Eye (tissue), 1 donor: ENCODE measurements at places on chromosomes 16 and 17.

DNA sequence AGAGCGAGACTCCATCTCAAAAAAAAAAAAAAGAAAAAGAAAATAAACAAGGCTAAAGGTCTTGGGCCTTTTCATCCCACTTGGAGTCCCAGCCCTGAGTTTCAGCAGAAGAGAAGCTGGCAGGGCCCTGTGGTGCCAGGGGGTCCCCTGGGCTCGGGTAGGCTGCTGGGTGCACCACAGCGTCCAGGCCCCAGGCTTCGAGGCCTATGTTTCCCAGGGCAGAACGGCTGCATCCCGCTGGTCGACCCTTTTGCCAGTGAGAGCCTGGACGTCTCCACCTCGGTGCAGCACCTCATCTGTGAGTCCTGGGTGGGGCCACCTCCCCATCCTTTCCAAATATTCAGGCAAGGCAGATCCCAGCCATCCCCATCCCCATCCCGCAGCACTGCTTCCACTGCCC lies 2.2 kb downstream of the TMEM235 start:
- no peak for DNase-seq

GRCh38 chr16:3651461-3652372 lies 2.8 kb upstream of the DNASE1 start:
- no peak for DNase-seq

DNA sequence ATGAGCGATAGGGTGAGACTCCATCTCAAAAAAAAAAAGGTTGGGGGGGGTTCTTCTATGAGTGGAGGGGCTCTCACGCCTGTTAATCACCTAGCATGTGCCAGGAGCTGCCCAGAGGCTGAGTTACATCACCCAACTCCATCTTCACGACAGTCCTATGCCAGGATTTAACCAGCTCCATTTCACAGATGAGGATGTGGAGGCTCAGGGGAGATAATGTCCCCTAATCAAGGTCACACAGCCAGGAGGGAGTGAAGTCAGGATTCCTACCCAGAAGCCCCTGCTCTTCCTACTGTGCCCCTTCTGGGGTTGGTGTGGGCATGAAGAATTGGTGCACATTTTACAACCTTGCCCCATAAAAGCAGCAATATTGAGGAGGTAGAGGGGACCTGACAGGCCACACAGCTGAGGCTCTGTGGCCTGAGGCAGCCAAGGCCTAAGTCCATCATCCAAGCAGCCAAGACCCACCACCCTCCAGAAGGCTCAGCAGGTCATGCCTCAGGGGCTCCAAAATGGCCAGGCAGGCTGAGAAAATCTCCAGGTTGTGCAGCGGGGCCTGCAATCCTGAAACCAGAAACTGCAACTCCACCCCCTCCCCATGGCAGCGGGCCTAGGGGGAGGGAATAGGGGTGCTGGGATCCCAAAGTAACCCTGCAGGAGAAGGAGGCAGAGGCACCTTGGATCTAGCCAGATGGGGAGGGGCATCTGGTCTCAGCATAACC lies 6.9 kb downstream of the PPY start:
- DNase-seq = no peak

- peak; percentile 64 for DNase-seq
Observed at GRCh38 chr16:57844416-57845030, 42.2 kb upstream of the KIFC3 start.

DNA sequence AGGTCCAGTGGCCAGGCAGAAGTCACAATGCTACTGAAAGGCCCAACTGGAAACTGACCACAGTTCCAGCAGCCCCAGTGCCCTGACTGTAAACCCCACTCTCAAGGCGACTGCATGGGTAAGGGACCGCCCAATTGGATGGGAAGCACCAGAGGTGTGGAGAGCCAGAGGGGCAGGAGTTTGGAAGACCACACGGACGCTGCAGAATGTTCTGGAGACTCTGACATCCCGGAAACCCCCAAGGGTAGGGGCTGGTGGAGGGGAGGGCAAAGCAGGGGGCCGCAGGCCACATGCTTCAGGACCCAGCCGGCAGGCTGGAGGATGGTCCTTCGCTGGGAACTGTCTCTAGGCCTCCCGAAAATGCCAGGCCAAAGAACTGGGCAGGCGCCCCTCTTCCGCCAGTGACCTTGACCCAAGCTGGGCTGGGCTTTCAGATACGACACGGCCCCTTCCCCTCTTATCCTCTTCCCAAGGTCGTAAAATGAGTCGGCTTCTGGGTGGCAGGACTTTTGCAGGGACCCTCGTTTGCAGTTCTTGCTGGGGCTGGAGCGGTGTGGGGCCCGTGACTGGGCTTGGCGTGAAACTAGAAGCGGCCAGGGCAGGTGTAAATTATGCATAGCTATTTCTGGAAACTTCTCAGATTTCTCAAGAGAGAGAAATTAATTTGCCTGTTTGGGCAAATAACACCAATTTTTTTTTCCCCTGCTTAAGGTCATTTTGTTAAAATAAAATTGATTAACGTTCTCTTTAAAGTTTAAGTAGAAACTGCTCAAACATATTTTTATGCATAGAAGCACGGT lies 110.2 kb downstream of the C16orf78 start:
- no peak for DNase-seq

GRCh38 chr16:56350491-56351405 lies 74.6 kb downstream of the AMFR start:
- DNase-seq = no peak

- peak; percentile 83 for DNase-seq
Observed at GRCh38 chr16:8931859-8932258, 31.8 kb downstream of the USP7 start.

DNA sequence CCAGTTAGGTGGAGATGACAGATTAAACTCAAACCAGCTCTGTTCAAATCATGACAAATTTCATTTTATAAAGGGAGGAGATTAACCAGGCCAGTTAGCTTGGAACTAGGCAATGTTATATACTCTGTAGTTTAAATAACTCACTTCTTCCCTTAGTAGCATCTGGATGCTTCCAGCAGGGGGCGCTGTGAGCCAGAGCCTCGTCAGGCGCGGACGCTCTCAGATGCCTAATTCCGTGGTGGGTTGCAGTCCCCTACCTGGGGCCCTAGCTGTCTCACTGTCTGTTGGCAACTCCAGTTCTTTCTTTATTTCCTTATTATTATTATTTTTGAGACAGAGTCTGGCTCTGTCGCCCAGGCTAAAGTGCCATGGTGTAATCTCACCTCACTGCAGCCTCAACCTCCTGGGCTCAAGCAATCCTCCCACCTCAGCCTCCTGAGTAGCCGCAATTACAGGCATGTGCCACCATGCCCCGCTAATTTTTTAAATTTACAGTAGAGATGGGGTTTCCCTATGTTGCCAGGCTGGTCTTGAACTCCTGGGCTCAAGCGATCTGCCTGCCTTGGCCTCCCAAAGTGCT lies 17.3 kb upstream of the WFDC1 start:
- DNase-seq = peak; percentile 85

DNA sequence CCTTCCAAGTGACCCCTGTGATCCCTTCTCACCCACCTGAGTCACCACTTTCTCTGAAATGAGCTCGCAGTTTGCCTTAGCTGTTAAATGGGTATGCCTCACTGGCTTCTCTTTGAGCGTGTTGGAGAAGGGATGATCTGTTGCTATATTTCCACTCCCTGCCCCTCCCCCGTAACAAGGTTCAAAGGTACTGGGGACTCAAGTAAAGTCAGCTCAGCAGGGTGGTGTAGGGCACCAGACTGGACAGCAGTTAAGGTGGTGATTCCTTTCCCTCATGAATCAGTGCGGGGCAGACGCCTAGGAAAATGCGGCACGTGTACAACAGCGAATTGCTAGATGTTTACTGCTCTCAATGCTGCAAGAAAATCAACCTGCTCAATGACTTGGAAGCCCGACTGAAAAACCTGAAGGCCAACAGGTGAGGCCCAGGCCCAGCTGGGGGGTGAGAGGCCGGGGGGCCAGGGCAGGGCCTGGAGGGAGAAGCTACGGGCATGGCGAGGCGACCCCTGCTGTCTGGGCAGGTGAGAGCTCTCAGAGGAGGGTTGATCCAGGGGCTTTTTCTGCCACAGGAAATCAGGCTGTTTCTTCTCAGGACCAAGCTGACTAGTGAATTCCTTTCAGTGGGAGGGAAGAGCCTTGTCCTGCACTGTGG lies 130.3 kb downstream of the RAB11FIP4 start:
- DNase-seq = no peak

DNA sequence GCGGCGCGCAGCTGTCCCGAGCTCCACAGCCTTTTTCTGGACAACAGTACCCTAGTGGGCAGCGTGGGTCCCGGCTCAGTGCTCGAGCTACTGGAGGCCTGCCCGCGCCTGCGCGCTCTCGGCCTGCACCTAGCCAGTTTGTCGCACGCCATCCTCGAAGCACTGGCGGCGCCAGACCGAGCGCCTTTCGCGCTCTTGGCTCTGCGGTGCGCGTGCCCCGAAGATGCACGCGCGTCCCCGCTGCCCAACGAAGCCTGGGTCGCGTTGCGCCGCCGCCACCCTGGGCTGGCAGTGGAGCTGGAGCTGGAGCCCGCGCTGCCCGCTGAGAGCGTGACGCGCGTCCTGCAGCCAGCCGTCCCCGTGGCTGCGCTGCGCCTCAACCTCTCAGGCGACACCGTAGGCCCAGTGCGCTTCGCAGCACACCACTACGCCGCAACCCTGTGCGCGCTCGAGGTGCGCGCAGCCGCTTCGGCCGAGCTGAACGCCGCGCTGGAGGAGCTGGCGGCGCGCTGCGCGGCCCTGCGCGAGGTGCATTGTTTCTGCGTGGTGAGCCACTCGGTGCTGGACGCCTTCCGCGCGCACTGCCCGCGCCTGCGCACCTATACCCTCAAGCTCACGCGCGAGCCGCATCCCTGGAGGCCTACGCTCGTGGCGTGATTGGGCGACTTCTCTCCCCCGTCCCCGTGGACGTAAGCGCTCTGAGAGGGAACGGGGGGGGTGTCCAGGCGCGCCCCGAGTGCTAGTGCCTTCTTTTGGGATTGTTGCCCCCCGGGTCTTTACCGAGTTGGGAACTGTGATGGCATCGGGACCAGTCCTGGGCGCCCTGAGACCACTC lies 1.2 kb upstream of the HSF4 start:
- DNase-seq = peak; percentile 80

DNA sequence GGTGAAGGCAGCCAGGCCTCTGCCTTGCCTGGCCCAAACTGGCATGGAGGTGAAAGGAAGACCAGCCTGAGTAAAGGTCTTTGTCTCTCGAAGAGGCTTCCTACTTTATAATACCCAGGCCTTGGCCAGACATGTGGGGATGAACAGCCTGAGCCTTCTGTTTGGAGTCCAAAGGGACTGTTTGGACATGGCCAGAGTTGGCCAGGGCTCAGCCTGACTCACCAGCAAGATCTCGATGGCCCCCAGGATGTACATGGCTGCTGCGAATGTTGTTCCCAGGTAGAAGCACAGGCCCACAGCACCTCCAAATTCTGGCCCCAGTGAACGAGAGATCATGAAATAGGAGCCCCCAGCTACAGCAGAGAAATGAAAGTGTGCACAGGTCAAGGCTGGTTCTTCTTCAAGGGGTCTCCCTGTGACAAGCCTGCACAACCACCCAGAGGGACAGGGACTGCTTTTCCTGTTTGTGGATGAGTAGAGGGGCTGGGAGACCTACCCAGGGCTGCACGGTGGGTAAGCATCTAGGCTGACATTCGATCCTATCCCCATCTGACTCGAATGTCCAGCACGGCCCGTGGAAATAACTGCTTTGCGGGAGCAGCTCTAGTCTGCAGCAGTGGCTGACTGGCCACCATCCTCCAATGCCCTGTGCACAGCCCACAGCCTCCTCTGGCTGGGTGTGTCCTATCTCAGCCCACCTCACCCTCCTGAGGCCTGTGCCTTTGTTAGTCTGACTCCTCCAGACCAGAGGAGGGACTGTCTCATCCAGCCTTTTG lies 10.7 kb upstream of the LCAT start:
- DNase-seq = no peak

- DNase-seq = no peak
Observed at GRCh38 chr17:49015924-49016774, 19.0 kb downstream of the IGF2BP1 start.

DNA sequence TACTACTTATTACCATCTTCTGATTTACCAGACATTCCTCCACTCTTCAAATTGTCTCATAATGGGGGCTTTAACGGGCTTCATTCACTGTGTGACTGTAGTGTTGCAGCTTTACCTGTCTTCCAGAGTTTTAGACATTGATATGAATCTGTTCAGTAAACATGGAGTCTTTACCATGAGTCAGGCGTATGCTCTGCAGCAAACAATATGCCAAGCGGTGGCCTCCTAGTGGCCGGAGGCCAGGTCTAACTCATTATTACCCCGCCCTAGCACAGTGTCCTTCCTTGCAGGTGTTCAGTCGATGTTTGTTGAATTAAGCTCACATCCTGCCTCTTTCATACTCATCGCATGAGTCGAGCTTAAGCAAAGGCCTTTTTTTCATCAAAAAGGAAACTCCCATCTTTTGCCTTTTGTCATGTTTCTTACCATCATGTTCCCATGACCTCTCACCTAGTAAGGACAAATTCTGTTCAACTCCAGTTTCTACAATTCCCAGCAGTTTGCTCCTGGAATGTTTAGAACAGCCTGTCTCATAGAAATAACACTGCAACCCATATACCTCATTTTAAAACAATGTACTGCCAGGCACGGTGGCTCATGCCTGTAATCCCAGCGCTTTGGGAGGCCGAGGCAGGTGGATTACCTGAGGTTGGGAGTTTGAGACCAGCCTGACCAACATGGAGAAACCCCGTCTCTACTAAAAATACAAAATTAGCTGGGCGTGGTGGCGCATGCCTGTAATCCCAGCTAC lies 39.4 kb downstream of the TUBD1 start:
- DNase-seq = no peak

GRCh38 chr17:35390663-35391062 lies 17.2 kb upstream of the SLFN11 start:
- DNase-seq = no peak

GRCh38 chr16:88992351-88993165 lies 15.6 kb upstream of the CBFA2T3 start:
- no peak for DNase-seq

GRCh38 chr16:85777583-85778310 lies 21.6 kb downstream of the EMC8 start:
- DNase-seq = no peak

DNA sequence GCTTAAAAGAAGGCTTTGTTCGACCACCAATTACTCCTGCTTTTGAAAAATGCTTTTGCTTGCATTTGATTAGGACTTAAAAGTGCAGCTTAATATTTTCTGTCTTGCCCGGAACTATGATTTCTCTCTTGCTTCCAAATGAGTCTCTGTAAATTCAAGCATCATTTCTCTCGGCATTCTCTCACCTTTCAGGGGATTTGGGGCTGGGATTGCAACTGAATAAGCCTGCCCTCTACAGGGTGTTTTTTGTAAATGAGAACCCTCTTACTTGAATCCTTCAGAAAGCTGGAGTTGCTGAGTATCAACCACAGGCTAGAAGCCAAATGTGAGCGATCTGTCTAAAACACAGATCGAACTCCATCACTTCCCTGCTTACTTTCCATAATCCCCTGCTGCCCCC lies 234.6 kb downstream of the TMEM114 start:
- DNase-seq = peak; percentile 57

- DNase-seq = no peak
Observed at GRCh38 chr16:67039260-67040020, 10.5 kb downstream of the CBFB start.

- peak; percentile 22 for DNase-seq
Observed at GRCh38 chr17:79332011-79332554, 257.5 kb downstream of the ENGASE start.

DNA sequence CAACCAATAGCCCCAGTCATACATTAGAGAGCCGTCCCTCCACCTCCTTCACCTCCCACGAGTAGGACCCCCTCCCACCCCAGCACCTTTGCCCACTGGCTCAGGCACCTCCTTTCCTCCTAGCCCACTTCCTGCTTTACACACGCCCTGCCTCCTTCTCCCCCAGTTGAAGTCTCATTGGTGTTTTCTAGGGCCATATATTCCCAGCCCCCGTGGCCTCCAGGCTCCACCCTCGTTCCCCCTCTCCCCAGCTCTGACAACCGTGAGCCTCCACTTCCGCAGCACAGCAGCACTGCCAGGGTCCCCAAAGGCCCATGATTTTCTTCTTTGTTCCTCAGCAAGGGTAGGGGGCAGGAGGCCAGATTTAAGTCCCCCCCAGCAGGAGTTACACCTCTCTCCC lies 340.3 kb upstream of the TNRC6C start:
- DNase-seq = no peak
